ENCODE measurements at places on chromosomes 1 and 21.

- DNase-seq: no peak
Measured at GRCh38 chr1:200629876-200630514, 9.4 kb upstream of the KIF14 start.

DNA sequence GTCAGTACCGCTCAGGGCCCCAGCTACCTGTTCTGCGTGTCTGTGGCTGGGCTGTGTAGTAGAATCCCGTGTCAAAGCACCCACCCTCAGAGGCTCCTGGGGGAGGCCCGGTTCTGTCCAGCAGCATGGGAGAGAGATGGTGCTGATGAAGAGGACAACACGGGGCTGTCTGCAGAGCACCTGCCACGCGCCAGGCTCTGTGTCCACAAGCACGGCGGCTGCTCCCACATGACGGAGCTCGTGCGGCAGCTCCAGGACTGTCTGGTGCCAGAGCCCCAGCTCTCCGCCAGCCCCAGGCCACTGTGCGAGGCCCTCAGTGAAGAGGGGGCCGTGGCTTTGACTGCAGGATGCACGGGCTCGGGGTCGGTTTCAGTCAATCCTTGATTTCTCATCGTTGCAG is 42.0 kb upstream of the TSPEAR start:
- DNase-seq: no peak

- peak; percentile 30 for DNase-seq
Measured at GRCh38 chr1:205760606-205761005, 10.6 kb upstream of the NUCKS1 start.

GRCh38 chr1:71233645-71234044 is 152.8 kb upstream of the ZRANB2 start:
- DNase-seq: no peak

GRCh38 chr1:15953791-15954241 is 22.1 kb downstream of the ZBTB17 start:
- DNase-seq: no peak

GRCh38 chr1:87141556-87141955 is 187.1 kb upstream of the LMO4 start:
- no peak for DNase-seq

DNA sequence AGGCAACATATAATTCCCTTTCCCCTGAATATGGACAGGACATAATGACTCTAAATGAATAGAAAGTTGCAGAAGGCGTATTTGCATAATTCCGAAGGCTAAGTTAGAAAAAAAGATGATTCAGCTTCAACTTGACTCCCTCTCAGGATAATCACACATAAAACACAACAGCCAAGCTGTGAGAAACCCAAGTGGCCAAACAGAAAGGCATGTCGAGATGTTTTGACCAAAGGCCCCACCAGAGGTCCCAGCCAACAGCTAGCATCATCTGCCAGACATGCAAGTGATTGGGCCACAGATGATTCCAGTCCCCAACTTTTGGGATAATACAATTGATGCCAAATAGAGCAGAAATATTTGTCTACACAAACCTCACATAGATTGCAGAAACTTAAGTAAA is 444.9 kb downstream of the LTN1 start:
- DNase-seq: no peak

DNA sequence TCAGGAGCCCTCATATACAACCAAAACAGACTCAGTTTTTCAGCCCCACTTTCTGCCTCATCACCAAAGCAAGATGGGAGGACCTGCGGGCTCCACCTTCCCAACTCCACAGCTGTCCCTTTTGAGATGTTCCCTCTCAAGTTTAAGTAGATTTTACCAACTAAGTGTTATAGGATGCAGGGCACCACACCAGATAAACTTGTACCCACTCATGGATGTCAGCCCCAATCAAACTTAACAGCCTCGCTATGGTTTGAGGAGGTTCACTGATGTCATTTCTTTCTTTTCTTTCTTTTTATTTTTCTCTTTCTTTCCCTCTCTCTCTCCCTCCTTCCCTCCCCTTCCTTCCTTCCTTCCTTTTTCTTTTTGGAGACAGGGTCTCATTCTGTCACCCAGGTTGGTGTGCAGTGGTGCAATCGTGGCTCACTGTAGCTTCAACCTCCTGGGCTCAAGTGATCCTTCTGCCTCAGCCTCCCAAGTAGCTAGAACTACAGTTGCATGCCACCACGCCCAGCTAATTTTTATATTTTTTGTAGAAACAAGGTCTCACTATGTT is 13.4 kb downstream of the CD58 start:
- DNase-seq: no peak
